Activated B cell treated with CpG ODN at 0.5 μM for 24 hours (primary cell): ENCODE measurements at places on chromosomes 11 and 22.

DNA sequence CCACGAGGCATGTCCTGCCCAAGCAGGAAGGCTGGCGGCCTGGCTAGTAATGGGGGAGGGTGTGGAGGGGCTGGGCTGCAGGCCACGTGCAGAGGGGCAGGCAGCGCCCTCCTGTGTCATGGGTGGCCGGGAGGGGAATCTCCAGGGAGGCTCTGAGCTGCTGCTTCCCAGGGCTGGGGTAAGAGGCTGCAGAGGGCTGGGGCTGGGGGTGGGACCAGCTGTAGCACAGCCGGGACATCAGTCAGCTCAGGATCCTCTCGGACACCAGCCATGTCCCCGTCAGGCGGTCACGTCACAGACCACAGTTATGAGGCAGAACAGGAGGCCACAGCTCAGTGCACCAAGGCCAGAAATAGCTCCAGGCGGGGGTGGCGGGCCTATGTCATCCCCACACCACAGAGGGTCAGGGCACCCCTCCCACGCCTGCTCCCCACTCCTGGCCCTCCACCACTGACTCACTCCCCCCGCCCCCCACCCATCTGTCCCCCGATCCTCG lies 21.1 kb downstream of the RTN4R start:
- no peak for DNase-seq

DNA sequence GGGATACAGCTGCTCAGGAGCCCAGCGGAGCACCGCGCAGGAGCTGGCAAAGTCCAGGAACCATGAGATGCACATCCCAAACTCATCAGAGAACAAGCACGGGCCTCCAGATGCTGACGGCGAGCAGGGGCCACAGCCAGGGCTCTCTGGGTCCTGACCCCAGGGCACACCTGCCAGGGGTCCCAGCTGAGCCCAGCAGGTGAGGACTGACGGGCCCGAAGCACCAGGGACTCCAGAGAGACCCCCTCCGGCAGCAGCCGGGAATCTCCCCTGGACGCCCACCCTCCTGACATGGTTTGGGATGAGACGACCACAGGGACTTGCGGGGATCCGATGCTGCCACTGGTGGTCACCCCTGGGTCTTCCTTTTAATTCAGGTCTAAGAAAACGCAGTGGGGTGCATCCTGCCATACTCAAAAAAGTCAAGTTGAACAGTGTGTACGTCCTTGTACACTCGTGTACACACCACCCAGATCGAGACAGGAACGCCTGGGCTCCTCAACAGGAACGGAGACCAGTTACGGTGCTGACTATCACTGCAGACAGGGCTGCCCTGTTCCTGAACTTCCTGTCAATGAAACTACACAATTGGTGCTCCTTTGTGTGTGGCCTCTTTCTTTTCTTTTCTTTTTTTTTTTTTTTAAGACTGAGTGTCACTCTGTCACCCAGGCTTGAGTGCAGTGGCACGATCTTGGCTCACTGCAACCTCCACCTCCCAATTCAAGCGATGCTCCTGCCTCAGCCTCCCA lies 21.9 kb downstream of the TTLL8 start:
- no peak for DNase-seq

- DNase-seq = no peak
These were observed 6.2 kb downstream of the GLB1L3 start for GRCh38 chr11:134282121-134283045.

GRCh38 chr22:45631140-45631840 lies 40.3 kb upstream of the ATXN10 start:
- no peak for DNase-seq

GRCh38 chr11:129287920-129288319 lies 87.7 kb upstream of the BARX2 start:
- DNase-seq = no peak

GRCh38 chr11:28243061-28243460 lies 134.9 kb downstream of the METTL15 start:
- no peak for DNase-seq

GRCh38 chr11:92413757-92414513 lies 189.3 kb downstream of the FAT3 start:
- no peak for DNase-seq
